ENCODE measurements at places on chromosomes 6 and 20. TPM values are rescaled to one million over a fixed set of nuclear protein-coding genes. Genes with fewer than 3 reads are reported as not detected.

Gene GJE1
- total RNA-seq, result not detected

Gene NOX3
- not detected for total RNA-seq

Gene BTNL2
- not detected for total RNA-seq

Gene EYA4
- total RNA-seq, result 13.0 TPM

Gene TMC2
- not detected for total RNA-seq

Gene RIMS1
- 1.9 TPM for total RNA-seq

Gene OOEP
- total RNA-seq, result not detected

Gene NTSR1
- 0.98 TPM for total RNA-seq

Gene NPBWR2
- total RNA-seq, result not detected

Gene POPDC3
- 64.8 TPM for total RNA-seq

Gene EPM2A
- total RNA-seq, result 7.0 TPM

Gene PACRG
- not detected for total RNA-seq

Gene SNAP25
- total RNA-seq, result 0.58 TPM

Gene PNLDC1
- not detected for total RNA-seq

Gene FAM184A
- 0.29 TPM for total RNA-seq

Gene KCNK17
- total RNA-seq, result not detected

Gene PDE10A
- 21.6 TPM for total RNA-seq

Data from LHCN-M2 (cell line).